CD8-positive, alpha-beta memory T cell (primary cell): ENCODE measurements at places on chromosomes 6 and 20.
A peak's percentile ranks its signal among the peaks of the same experiment; 100 is the strongest.

DNA sequence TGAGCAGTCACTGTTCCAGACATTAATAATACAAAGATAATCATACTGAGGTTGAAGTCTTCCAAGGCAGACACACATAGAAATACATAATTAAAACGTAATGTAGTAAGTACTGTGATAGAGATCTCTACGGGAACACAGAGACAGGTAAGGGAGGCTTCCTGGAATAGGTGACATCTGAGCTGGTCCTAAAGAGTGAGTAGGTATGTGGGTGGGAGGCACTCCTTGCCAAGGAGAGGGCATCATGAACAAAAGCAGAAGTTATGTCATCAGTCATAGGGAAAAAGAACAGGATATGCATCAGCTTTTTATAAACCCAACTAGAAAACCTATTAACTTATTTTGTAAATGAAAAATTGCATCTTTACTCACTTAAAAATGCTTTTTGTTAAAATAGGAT lies 110.0 kb downstream of the MAP7 start:
- DNase-seq = no peak

- no peak for DNase-seq
Measured at GRCh38 chr6:142732790-142733189, 212.2 kb downstream of the HIVEP2 start.

GRCh38 chr20:44701858-44702256 lies 13.3 kb upstream of the CCN5 start:
- DNase-seq = no peak

- no peak for DNase-seq
Measured at GRCh38 chr6:54981276-54981609, 134.7 kb downstream of the FAM83B start.

DNA sequence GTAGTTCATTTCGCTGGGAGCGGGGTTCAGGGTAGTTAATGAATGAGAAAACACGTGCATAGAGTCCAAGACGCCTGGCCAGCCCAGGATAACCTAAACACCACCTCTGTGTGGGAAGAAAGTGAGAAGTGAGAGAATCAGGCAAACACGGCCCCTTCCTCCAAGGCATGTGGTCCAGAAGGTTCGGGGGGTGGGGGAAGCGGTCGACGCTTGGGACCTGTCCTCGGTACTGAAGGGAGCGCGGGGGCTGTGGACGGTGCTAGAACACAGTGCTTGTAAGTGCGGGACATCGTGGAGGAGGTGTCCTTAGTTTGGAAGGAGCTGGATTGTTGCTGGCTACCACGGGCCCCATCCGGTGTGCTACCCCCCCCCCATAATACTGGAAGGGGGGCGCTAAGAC lies 1.7 kb upstream of the VSTM2L start:
- DNase-seq = no peak

DNA sequence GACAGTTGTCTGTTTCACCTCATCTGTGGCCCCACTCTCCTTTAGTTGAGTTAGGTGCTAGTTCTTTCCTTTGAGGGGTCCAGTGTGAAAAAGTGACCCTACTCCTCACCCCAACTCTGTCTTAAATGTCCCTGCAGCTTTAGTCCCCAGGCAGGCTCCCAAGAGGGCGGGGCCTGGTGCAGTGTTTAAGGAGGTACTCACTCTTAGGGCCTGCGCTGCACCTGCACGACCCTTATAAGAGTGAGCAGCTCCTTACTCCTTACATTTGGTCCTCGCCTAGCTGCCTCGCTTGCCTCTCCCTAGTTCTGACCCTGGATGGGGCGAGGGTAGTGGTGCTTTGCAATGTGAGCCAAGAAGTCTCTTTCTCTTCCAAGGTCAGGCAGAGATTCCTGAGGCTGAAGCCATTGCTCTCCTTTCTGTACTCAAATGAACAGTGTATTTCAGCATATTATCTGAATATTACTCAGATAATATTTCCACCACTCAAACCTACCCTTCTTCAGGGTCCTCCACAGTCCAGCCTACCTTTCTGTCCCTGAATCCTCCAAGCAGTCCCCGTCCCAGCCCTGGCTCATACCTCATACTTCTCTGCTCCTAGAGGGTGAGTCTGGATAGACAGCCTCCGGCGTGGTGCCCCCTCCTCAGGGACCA lies 11.9 kb upstream of the VEGFA start:
- DNase-seq = no peak

DNA sequence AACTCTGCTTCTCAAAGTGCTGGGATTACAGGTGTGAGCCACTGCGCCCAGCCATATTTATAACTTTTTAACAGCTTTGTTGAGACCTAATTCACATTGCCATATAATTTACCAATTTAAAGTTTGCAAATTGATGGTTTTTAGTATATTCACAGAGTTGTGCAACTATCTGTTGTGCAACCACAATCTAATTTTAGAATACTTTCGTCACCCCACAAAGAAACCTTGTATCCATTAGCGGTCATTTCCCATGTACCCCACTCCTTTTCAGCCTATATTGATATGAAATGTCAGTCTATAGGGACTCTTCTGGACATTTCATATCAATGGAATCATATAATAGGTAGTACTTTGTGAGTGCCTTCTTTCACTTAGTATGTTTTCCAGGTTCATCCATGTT lies 55.8 kb downstream of the FOXO3 start:
- DNase-seq = no peak

DNA sequence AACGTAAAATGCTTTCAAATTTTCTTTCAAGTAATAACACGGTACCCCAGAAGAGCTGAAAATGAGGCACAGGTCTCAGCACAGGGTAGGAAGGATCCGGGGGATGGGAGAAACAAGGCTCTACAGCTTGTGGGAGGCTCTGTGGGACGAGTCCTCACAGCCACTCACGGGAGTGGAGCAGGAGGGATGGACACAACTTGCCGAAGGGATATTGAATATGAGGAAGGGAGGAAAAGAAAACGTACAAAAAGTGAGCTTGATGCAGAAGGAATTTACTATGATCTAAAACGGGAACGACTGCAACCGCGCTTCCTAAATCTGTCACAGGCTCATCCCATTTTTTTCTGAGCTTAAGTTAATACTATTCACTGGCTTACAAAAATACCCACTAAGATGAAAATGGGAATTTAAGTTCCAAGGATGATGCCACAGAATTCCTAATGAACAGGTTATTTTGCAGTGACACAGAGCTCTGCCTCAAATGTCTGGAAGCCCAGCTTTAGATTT lies 72.9 kb downstream of the FYN start:
- no peak for DNase-seq

GRCh38 chr6:89297695-89298351 lies 17.3 kb downstream of the GABRR2 start:
- peak; percentile 80 for DNase-seq

- no peak for DNase-seq
Measured at GRCh38 chr6:77361018-77361417, 102.3 kb downstream of the HTR1B start.

- no peak for DNase-seq
Measured at GRCh38 chr6:17714879-17715851, 8.4 kb upstream of the NUP153 start.

DNA sequence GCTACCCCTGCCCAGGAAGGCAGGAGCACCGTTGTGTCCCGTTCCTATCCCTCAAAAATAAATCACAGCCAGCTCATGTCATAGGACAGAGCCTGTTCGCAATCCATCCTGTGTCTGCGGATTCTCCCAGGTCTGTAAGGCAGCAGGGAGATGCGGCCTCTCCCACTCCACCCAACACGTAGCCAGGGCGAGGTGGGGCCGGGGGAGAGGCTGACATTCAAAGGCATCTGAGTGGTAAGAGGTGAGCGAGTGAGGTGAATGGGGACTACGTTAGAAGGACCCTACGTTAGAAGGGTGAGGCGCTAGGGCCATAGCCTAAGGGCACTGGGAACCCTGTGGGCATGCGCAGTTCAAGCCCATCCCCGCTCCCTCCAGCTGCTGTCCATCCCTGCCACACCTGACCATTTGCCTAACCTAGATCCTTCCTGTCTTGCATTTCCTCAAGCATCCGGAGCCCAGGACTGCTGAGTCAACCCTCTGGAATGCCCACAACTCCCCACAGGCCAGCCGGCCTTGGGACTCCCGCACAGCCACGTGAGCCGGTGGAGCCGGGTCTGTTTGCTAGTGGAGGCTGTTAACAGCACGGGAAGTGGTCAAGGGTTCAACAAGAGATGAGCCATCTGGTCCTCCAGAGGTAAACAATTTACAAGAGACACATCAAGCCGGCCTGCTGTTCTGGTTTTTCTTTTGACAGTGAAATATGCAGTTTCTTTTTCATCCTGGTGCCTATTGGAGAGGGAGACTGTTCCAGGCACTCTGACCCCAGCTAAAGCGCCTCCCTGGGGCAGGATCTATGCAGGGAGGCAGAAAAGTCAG lies 45.9 kb downstream of the RIPOR3 start:
- DNase-seq = no peak

- no peak for DNase-seq
Measured at GRCh38 chr6:76481101-76481500, 408.6 kb upstream of the IMPG1 start.

DNA sequence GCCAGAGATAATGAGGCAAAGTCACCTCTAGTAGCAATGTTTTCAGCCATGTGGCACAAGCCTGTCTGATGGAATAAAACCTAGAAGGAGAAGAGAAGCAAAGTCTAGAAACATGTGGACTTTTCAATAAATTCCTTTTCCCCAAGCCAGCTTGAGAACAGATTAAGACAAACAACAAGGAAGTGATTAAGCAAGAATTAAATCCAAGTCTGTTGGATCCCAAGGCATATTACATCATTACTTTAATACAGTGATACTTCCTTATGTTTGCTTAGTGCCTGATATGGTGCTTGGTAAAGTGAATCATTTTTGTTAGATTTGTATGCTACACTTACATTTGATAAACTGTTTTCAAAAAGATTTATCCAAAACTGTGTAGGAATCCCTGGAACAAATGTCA lies 260.3 kb upstream of the FAM83B start:
- DNase-seq = no peak

DNA sequence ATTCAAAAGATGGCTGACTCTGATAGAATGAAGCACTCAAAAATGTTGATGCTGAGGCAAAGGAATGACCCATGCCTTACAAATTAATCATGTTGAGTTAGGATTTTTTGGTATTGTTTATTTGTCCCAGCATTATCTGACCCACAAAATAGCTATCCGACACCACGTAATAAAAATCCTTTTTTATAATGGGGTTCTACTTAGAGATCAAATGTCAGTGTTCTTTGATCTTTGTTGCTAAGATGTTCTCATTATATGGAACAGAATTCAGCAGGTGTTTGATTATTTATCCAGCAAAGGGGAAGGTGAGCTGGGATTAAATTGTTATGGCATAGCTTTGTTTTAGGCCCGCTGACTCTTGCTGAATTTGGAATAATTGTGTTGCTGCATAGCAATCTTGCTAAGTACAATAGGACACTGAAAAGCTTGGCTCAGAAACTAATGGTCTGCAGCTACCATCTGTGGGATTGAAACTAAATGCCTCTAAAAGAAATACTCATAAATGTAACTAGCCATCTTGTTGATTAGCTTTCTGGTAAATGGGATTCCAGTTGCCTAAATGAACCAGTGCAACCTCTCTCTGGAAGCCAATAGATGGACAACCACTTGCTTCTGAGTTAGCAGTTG lies 180.2 kb upstream of the HDAC2 start:
- no peak for DNase-seq

GRCh38 chr6:123016431-123017103 lies 20.5 kb downstream of the CLVS2 start:
- DNase-seq = no peak

DNA sequence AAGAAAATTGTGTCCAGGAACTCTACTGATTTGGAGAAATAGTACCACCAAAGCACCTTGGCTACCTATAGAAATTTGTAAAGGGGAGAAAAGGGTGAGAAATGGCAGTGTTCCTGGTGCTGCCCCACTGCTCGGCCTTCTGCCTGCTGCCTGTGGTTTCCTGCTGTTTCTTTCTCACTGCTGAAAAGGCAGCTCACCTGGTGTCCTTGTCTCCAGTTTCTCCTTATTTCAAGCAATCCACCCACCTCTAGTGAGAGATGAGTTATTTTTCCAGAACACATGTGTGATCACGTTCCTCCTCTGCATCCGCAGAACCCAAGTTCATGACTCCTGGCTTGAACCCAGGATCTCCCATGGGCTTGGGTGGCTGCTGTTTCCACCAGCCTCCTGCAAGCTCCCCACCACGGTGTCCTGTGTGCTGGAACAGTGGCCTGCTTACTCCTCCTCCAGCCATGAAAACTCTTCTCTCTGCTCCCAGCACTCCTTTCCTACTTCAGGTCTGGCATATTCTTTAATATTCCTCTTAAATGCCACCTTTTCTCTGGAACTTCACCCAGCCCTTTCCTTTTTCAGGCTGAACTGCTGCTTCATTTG lies 48.9 kb downstream of the ELOVL2 start:
- no peak for DNase-seq
